ENCODE measurements at places on chromosomes 5 and 9.

- no peak for DNase-seq
These were observed 31.2 kb upstream of the DTWD2 start for GRCh38 chr5:119019501-119019900.

GRCh38 chr5:37028910-37029309 is 152.3 kb downstream of the NIPBL start:
- no peak for DNase-seq

DNA sequence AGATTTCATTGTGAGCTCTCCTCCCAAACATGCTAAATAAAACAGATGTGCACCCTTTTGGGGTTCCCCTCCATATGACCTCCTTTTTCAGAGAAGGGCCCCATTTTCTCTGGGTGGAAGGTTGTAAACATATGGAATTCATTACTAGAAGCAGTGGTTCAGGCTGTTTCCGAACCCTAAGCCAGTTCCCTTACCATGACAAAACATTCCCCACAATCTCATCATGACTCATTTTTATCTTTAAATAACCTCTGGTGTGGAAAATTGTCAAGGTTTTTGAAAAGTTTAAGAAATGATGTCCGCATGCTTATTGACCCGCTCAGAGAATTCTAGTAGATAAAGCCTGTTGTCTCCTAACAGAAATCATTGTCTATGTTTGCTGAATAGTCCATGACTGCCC is 127.3 kb upstream of the PIK3R1 start:
- peak; percentile 91 for DNase-seq

- no peak for DNase-seq
These were observed 6.3 kb upstream of the ADAM19 start for GRCh38 chr5:157581901-157582300.

GRCh38 chr9:107423540-107423939 is 66.0 kb downstream of the KLF4 start:
- DNase-seq, result no peak

- no peak for DNase-seq
These were observed 8.8 kb upstream of the TBC1D9B start for GRCh38 chr5:179916523-179916922.

GRCh38 chr5:169272111-169272510 is 28.8 kb downstream of the SLIT3 start:
- no peak for DNase-seq

DNA sequence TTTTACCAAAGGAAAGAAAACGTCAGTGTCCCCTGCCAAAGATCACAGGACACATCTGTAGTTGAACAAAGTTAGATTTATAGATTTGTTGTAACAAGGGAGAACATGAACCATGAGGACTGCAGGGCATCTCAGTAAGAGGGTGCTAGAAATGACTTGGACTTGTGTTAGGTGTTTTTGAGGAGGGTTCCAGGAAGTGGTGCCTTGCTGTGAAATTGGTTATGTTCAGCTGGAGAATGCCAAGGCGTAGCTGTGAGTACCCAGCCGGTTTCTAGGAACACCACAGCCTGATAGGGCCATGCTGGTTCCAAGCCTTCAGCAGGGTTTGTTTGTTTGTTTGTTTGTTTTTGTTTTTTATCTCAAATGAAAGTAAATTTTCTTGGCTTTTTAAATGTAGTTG is 5.3 kb downstream of the SPEF2 start:
- no peak for DNase-seq
